ENCODE measurements at places on chromosomes 5 and 9.
A peak's percentile ranks its signal among the peaks of the same experiment; 100 is the strongest.

GRCh38 chr5:178210686-178211085 lies 6.4 kb downstream of the HNRNPAB start:
- no peak for DNase-seq

- DNase-seq: no peak
Observed at GRCh38 chr5:155631116-155631515, 617.6 kb downstream of the KIF4B start.

DNA sequence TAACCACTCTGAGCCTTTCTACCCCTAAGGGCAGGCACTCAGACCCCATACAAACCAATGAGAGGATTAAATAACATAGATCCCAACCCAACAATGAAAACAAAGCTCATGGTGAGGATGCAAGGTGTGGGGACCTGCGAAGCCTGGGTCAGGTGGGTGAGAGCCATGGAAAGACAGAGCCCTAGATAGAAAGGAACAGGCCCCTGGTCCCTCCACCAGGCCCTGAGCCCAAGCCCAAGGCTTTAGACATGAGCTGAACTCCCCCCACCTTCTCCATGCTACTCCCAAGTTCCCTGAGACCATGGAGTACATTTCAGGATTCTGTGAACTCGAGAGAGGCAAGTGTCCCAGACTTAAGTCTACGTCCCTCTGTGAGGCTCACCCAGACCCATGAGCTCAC lies 106.5 kb downstream of the SAXO1 start:
- no peak for DNase-seq

- peak; percentile 2 for DNase-seq
Observed at GRCh38 chr5:129245489-129245888, 150.9 kb downstream of the ISOC1 start.

DNA sequence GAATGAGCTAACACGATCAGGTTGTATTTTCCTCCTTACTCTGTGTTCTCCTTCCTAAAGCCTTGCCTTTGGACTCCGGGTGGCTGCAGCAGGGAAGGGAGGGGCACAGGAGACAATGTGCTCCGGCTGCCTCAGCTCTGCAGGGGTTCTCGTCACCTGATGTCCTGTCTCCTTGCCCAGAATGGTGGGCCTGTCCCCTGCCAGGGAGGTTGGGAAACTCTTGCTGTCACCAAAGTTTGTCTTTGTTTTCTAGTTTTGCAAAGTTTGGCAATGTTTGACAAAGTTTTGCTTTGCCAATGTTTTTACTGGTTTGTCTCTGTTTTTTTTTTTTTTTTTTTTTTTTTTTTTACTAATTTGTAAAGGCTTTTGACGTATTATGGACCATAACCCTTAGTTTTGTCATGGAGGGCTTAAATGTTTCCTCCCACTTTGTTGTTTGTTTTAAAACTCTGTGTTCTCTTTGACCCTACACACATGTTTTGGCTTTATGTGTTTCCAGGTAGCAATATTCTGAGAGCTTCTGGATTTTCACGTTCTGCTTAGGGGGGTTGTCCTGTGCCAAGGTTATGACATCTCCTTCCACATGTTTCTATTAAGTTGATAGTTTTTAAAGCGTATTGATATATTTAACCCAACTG lies 49.3 kb downstream of the GADD45G start:
- DNase-seq: peak; percentile 11

DNA sequence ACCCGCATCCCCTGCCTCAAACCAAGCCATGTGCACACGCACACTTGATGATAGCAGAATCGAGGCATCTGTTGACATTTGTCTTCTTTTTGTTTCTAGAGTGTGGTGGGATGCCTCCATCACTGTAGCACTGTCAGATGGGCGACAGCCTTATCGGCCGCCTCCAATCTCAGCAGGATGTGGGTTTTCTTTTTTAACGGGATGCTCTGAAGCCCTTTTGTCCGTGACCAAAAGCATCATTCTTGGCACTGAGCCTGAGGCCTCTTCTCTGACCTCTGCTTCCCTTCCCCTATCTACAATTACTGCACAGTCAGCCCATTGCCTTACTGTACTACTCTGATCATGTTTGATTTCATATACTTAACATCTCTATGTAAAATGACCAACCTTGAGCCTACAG lies 78.3 kb downstream of the LMNB1 start:
- DNase-seq: no peak

GRCh38 chr5:126376443-126376842 lies 46.8 kb upstream of the GRAMD2B start:
- DNase-seq: no peak
